ENCODE measurements at places on chromosomes 7 and 10. TPM values are rescaled to one million over a fixed set of nuclear protein-coding genes. Genes with fewer than 3 reads are reported as not detected.

Gene TMEM196
- total RNA-seq, result not detected

Gene RAPGEF5
- 138 TPM for total RNA-seq

Gene ZNF503
- 72.3 TPM for total RNA-seq

Gene EBF3
- total RNA-seq, result 12.2 TPM

Gene CFAP69
- 31.7 TPM for total RNA-seq

Gene SPDYE1
- total RNA-seq, result not detected

Gene CCL24
- 1.7 TPM for total RNA-seq

Gene MOGAT3
- total RNA-seq, result 1.8 TPM

Gene UNCX
- total RNA-seq, result 7.5 TPM
